ENCODE measurements at places on chromosomes 7 and 10.

DNA sequence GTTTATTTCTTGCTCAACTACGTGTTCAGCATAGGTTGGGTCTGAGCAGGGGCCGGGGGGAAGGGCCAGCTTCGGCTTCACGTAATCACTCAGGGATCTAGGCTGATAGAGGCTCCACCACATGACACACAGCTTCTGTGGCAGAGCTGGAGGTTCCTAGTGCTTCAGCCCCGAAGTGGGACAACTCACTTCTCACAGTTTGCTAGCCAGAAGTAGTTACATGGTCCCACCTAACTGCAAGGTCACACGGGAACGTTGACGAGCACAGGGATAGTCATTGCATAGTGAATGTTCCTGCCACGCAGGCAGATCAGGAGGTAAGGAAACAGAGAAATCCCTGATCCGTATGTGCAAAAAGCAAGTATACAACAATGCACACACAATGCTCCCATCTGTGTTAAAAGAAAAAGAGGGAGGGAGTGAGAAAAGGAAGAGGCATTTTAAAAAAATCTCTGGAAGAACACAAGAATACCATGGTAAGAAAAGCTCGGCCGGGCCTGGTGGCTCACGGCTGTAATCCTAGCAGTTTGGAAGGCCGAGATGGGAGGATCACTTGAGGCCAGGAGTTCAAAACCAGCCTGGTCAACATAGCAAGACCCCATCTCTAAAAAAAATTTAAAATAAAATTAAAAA lies 16.9 kb downstream of the SMURF1 start:
- DNase-seq = no peak

DNA sequence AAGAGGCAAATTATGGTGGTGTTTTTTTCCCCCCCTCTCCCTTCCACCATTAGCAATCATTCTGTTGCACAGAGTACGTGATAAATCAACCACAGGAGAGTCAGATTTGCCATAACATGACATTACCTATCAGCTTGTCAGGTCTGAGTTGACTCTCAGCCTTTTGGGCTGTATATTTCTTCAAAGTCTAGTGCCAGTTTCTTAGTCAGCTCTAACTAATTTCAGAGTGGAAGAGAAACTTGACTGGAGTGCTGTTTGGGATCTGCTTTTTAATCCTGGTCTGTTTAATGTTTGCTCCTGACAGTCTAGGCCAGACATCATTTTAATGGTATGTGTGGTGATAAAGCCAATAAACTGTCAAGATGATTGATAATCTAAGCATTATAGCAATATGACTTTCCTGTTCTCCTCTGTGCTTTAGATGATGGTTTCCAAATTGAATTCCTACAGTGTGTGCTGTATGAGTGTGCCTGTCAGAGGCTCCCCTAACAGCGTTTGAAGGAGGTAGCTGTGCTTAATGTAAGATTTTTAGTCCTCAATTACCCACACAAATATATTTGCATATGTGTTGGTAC lies 76.9 kb downstream of the LRMDA start:
- no peak for DNase-seq

- DNase-seq = no peak
These were observed 110.0 kb upstream of the PDLIM1 start for GRCh38 chr10:95400787-95401186.

- no peak for DNase-seq
These were observed 5.6 kb upstream of the AQP1 start for GRCh38 chr7:30906014-30906413.

GRCh38 chr7:41882745-41883420 lies 180.0 kb upstream of the INHBA start:
- DNase-seq = no peak

- no peak for DNase-seq
These were observed 1.2 kb downstream of the AGAP3 start for GRCh38 chr7:151087245-151088018.

DNA sequence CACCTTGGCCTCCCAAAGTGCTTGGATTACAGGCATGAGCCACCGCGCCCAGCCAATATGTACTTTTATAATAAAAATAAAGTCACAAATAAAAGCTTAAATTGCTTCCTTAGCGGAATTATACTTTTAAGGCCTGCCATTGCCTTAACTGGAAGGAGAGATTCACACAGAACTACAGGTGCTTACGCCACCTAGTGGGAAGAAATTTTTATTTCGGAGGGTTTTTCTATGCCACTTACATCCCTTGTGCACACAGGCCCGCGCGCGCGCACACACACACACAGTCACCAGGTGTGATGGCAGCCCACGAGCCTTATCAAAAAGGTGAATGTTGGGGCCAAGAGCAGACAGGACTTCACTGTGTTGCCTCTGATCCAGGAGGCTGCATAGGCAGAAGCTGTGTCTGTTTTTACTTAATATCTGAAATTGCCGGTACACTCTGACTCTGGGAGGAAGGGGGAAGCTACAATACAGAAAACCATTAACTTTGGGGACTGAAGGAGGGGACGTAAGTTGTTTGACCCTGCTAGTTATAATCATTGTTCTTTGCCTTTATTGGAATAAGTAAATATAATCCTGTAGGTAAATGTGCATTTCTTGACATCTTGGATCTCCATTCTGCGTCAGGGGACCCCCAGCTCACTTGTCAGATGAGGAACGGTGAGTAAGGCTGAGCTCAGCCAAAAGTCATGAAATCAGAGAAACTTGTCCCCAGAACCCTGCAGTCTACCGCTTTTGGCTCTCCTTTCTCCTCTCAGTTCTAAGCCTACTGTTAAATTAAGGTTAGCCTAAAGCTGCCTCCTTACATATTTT lies 87.1 kb downstream of the SLC16A9 start:
- DNase-seq = no peak

- no peak for DNase-seq
These were observed 240.8 kb upstream of the KLF14 start for GRCh38 chr7:130974794-130975193.

DNA sequence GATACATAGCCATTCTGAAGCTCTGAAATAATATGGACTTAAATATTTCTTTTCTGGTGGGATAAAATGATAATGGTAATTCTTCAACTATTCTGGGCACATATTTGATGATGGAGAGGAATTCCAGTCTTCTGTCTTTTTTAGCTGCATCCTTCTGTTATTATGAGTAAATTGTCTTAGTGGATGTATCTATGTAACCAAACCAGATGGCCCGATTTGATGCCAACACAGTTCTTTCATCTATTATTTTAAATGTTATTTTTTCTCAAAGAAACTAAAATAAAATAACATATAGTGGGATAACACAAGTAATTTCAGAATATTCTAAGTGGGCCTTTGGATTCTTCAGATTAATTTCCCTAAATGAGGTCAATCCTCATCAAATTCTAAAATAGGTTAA lies 110.2 kb downstream of the TFEC start:
- no peak for DNase-seq
